CD4-positive, alpha-beta T cell treated with Interleukin-10 for 1 hour (primary cell): ENCODE measurements at places on chromosomes 2 and 18.

- DNase-seq: no peak
Measured at GRCh38 chr2:235126768-235127167, 175.0 kb downstream of the SH3BP4 start.

- no peak for DNase-seq
Measured at GRCh38 chr2:68917034-68917718, 35.5 kb downstream of the GKN2 start.

GRCh38 chr2:71570511-71570910 lies 117.2 kb downstream of the DYSF start:
- no peak for DNase-seq

DNA sequence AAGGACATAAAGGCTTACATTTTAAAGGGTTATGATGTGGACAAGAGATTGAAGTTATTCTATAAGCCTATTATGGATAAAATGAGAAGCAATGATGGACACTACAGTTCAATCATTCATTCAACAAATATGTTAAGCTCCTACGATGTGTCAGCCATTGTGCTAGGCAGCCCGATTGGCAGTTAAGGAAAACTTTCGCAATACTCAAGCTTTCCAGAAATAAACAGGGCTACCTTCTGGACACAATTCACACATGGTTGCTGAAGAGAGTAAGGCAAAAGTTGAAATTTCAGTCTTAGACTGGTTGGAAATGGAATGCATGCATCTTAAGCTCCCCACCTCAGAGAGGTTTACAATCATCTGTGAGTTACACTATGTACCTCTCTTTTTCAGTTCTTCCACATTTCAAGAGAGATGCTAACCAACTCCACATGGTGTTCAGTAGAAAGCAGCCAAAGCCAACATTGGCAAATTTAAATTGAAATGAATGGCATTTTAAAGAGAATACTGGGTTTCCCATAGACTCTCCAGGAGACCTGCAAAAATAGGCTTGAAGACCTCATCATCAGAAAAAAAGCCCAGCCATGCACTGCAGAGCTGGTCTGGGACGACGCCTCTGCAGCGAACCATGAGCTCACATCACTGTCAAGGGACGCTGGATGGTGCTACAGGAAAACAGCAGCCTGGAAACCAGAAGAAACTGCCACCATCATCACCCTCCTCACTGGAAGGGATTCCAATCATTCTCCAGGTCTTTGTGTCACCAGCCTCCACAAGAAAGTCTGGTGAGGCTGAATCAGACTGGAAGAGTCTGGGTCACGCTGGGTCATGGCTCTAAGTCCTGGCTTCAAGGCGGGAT lies 276.3 kb downstream of the AFF3 start:
- no peak for DNase-seq

DNA sequence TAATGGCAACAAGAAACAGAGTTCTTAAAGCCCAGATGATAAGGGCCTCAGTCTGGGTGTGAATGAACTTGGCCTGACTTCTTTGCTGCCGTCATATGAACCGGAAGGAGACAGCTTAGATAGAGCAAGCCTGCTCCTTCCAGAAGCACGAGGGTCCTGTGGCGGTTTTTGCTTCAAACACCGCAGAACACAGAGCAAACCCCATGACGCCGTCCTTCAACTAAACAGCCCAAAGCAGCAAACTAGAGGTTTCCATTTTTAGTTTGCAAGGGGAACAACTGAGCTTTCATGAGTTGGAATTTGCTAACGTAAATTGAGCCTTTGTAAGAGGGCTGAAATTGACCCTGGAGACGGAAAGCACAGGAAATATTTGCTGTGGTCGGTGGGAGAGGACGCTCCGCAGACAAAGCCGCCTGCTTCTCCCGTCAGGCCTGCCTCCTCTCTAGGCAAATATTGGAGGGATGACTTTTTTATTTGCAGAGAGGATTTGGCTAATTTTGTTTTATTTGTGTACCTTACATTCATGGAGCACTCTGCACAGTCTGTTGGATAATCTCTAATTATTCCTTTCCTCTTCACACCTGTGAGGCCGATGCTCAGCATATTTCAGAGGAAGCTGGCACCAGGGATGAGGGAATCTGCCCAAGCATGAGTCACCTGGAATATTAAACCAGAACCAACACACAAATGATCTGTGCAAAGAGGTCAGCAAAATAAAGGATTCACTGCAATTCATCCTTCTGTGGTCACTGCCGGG lies 134.0 kb upstream of the NCK2 start:
- DNase-seq: no peak

DNA sequence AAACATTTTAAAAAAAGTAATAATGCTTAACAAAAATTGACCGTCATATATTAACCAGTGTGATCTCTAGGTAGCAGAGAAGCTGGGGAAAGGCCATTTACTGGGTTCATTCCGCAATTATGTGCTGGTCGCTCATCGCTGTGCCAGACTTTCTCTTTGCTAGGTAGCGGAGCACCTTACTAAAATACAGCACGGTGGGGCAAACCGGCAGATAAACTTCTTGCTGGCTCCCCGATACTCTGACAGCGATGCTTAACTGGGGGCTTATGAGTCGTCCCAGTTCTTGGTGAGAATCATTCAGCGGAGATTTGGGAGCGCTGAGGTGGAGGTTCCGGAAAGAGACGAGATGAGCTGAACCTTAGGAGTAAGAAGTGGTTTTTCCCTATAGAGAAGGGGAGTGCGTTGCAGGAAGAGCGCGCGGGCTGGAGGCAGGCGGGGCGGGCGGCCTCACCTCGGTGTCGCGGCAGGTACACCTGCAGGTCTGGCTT lies 605 bp downstream of the C2orf68 start:
- DNase-seq: no peak

GRCh38 chr18:21831413-21831831 lies 90.8 kb downstream of the MIB1 start:
- DNase-seq: no peak
